ENCODE measurements at places on chromosomes 5 and 9.
A peak's percentile ranks its signal among the peaks of the same experiment; 100 is the strongest.

- peak; percentile 47 for DNase-seq
These were observed at the start of gene RANBP3L for GRCh38 chr5:36301858-36302603. RANBP3L (minus strand) TSS chr5:36301902; CDS start chr5:36301416, 486 bp downstream.

- DNase-seq = peak; percentile 29
These were observed 103.8 kb downstream of the ANKRD55 start for GRCh38 chr5:56129288-56129687.

GRCh38 chr9:133632806-133633680 lies 3.1 kb upstream of the DBH start:
- DNase-seq = no peak

GRCh38 chr5:19771174-19771835 lies 216.7 kb downstream of the CDH18 start:
- DNase-seq = peak; percentile 44

GRCh38 chr5:19923742-19924141 lies 64.3 kb downstream of the CDH18 start:
- peak; percentile 43 for DNase-seq

GRCh38 chr5:58477760-58478376 lies 13.4 kb upstream of the GAPT start:
- no peak for DNase-seq

- no peak for DNase-seq
These were observed 8.9 kb upstream of the DPP7 start for GRCh38 chr9:137123468-137123837.

- DNase-seq = peak; percentile 43
These were observed 26.5 kb upstream of the DOCK2 start for GRCh38 chr5:169610606-169611005.

Data from iris pigment epithelial cell (primary cell).